ENCODE measurements at places on chromosomes 6 and 20. TPM values are rescaled to one million over a fixed set of nuclear protein-coding genes. Genes with fewer than 3 reads are reported as not detected.

Gene FILIP1
- not detected for total RNA-seq

- no peaks in the 10 kb centered on the region for H3K27me3 ChIP-seq
- H3K27ac ChIP-seq, result no peak overlapping the region
- H3K4me1 ChIP-seq, result no peaks in the 10 kb centered on the region
- no peak for DNase-seq
- no peak overlapping the region for H3K4me3 ChIP-seq
- H3K36me3 ChIP-seq, result no peaks in the 10 kb centered on the region
Observed at GRCh38 chr20:20085071-20085470, 32.7 kb downstream of the CFAP61 start.

DNA sequence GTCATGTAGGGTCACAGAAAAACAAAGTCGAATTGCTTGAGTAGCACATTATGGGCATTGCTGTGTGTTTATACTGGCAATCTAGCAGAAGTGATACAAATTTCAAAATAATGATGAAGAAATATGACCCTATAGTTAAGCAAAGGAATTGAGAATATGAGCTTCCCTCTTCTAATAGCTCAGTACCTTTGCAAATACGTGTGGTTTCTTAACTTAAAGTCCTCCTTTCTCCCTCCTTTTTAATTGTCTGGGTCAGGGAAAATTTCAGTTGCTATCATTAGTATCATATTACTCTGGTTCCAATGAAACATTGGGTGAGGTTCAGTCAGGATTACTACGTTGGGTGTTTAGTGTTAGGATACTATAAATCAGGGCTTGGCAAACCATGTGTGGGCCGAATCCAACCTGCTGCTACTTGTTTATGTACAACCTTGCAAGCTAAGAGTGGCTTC, 166.8 kb upstream of the CARMIL1 start:
- no peak for DNase-seq
- no peaks in the 10 kb centered on the region for H3K4me1 ChIP-seq
- peaks cover 19% of the 10 kb centered on the region for H3K36me3 ChIP-seq
- H3K4me3 ChIP-seq, result no peak overlapping the region
- no peak overlapping the region for H3K27ac ChIP-seq

DNA sequence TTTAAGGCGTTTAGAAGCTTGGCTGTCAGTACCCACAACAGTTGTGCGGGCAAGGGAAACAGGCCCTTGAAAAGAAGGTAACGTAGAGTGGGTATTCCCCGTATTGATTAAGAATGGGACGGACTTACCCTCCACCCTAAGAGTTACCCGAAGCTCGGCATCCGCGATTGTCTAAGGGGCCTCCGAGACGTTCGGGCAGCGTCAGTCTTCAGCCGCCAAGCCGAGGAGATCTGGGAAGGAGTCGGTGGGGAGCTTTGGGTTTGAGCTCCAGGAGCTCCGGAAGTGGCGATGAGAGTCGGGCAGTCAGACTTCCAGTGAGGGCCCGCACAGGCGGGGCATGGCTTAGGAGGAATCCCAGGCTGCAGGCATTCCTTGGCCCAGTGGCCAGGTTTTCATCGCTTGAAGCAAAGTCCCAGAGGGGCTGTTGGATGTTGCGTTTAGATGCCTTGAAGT, 748.2 kb upstream of the ADGRB3 start:
- no peaks in the 10 kb centered on the region for H3K27me3 ChIP-seq
- H3K36me3 ChIP-seq, result no peaks in the 10 kb centered on the region
- H3K4me3 ChIP-seq, result no peak overlapping the region
- no peaks in the 10 kb centered on the region for H3K4me1 ChIP-seq
- no peak overlapping the region for H3K27ac ChIP-seq

Data from naive thymus-derived CD4-positive, alpha-beta T cell (primary cell).